ENCODE measurements at places on chromosomes 6 and 20.

DNA sequence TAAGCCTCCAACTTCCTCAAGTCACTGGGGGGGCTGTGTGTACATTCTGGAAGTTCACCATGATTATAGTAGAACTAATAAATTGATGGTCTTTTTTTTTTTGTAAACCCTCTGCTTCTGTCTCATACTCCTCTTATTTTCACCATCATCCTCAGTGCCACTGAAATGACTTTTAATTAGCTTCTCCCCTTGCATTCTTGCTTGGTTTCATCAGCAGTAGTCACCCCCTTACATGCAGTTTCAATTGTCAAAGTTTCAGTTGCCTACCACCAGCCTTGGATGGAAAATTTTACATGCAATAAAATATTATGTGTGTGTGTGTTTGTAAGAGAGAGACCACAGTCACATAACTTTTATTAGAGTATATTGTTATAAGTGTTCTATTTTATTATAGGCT, 175.8 kb upstream of the BMP5 start:
- DNase-seq = no peak

GRCh38 chr6:53290537-53291510, 57.9 kb downstream of the ELOVL5 start:
- no peak for DNase-seq

DNA sequence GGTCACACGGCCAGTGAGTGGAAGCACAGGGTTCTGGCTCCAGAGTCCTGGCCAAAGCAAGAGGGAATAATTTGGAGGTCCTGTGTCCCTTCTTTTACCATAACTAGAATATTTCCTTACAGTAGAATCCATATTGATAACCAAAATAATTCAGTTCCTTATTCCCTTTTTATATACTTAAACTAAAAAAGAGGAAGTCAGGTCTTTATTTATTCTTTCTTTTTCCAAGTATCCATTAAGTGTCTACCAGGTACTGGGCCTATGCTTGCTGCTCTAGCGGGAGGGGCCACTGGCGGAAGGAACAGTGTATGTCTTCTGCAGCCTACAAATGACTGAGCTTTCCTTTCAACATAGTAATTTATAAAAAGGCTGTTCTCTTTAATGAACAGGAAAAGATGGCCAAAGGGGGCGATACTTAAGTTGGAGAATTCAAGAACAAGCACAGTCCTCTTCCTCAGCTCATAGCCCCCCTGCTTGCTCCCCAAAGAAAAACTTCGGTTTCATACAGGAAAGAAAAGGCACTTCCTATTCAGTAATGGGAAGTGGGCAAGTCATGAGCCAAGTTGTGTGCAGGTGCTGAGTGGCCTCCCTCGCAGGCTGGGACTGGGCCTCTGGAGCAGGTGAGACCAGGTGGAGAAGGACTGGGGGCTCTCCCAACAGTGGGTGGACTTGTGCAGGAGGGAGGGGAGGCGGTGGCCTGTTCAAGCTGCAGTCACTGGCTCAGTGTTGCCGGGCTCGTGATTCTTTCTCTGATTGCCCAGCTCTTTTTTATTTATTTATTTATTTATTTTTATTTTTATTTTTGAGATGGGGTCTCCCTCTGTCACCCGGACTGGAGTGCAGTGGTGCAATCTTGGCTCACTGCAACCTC, 110.9 kb downstream of the ARMC2 start:
- DNase-seq = no peak

DNA sequence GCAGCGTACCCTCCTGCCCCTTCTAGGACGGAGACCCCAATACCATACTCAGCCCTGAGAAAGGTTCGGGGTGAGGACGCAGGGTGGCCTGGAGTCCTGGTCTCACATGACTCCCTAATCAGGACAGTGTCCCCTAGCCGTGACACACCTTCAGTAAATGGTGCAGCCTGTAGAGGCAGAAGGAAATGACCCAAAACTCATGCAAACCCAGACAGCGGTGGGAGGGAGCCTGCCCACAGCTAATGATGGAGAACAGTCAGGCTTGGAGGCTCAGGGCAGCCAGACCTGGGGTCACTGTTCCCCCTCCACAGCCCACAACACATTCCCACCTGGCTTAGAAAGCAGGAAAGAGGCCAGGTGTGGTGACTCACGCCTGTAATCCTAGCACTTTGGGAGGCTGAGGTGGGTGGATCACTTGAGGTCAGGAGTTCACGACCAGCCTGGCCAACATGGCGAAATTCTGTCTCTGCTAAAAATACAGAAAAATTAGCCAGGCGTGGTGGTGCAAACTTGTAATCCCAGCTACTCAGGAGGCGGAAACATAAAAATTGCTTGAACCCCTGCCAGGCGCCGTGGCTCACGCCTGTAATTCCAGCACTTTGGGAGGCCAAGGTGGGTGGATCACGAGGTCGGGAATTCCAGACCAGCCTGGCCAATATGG, 8.8 kb upstream of the HMGA1 start:
- DNase-seq = no peak

GRCh38 chr6:14290041-14290771, 172.6 kb downstream of the CD83 start:
- DNase-seq = no peak

DNA sequence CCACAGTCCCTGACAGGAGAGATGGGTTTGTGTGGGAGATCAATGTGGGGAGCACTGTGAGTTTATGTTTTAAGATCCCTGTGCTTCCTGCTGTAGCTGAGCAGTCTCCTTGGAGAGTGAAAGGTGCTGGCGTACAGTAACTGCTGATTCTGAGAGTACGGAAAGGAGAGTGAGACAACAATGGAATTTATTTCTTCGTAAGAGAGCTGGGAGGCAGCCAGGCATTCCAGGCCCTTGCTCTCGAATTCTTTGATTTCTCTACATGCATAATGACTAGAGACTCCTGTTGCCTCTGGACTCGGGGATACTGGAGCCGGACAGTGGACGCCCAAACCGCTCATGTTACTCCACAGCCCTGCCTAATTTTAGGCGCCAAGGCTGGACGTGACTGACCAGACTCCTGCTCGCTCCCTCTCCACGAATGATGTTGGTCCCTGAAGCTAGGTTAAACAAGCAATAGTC, 131.0 kb upstream of the PHACTR1 start:
- no peak for DNase-seq

DNA sequence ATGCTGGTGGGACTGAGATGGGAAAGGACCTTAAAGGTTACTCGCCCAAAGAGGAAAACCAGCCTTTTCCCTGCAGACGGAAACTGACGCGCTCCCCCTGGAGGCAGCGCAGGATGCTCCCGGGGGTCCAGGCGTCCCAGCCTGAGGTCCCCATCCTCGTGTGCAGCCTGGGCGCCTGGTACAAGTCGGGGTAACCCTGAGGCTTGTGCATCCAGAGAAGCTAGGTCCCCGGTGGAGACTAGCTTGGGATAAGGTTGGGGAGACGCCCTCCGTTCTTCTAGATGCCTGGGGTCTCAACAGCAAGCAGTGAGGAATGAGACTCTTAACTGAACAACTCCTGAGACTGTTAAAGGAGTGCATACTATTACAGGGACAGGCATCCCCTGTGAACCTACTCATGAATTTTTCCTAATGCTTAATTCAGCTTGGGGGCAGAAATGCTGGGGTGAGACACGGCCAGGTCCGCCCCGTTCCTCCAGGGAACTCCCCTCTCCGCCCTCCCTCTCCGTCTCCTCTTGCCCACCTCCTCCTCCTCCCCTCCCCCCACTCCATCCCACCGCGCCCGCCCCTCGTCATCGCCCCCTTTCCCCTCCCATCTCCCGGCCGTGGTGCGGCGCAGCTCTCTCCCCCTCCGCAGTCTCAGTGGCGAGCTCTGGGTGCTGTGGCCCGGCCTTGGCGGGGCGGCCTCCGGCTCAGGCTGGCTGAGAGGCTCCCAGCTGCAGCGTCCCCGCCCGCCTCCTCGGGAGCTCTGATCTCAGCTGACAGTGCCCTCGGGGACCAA, at the start of gene PRSS35:
TSS of gene PRSS35 (plus strand) at position 634 of the 781 bp plus-strand sequence. CDS start 10,908 bp downstream, outside the sequence.
- DNase-seq = no peak

GRCh38 chr6:22747571-22747970, 178.2 kb downstream of the HDGFL1 start:
- no peak for DNase-seq
